ENCODE measurements at places on chromosomes 7 and 10.

- DNase-seq = no peak
- H3K4me3 ChIP-seq = no peak overlapping the region
- H3K4me1 ChIP-seq = no peaks in the 10 kb centered on the region
- no peaks in the 10 kb centered on the region for H3K27me3 ChIP-seq
- H3K27ac ChIP-seq = no peak overlapping the region
These were observed 37.9 kb downstream of the BAMBI start for GRCh38 chr10:28715246-28715645.

DNA sequence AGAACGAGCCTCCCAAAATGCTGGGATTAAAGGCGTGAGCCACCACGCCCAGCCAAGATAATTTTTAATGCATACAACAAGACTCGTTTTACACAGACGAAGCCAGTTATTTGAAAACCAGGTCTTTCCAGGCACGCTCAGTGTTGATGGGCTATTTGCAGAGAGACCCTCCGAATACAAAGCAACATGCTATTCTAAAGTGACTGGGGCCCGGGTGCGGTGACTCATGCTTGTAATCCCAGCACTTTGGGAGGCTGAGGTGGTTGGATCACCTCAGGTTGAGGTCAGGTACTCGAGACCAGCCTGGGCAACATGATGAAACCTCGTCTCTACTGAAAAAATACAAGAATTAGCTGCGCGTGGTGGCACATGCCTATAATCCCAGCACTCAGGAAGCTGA, 795 bp upstream of the AZGP1 start:
- H3K27me3 ChIP-seq = no peaks in the 10 kb centered on the region
- H3K36me3 ChIP-seq = no peaks in the 10 kb centered on the region
- no peak overlapping the region for H3K4me3 ChIP-seq
- no peak for DNase-seq
- H3K4me1 ChIP-seq = peaks cover 6% of the 10 kb centered on the region
- no peak overlapping the region for H3K27ac ChIP-seq

GRCh38 chr10:122546242-122546641, 14.3 kb upstream of the DMBT1 start:
- peaks cover 17% of the 10 kb centered on the region for H3K4me1 ChIP-seq
- no peaks in the 10 kb centered on the region for H3K27me3 ChIP-seq
- H3K4me3 ChIP-seq = no peak overlapping the region
- H3K36me3 ChIP-seq = no peaks in the 10 kb centered on the region
- no peak for DNase-seq

DNA sequence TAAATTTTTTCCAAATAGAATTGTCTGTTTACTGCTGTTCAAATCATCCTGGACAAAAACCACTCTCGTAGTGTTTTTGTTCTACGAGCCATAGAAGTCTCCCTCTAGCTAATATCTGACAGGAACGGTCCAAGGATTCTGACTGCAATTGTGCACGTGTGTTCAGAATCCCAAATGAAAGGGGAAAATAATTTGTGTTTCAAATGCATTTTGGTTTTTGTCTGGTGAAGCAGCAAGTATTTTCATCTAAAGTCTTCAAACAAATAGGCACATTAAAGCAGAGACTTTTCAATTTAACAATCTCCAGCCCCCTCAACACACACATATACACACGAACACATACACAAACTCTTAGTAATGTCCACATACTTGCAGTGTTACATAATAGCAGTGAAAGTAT, 475 bp downstream of the NEUROD6 start:
- peaks cover 4% of the 10 kb centered on the region for H3K27me3 ChIP-seq
- no peaks in the 10 kb centered on the region for H3K4me1 ChIP-seq
- no peaks in the 10 kb centered on the region for H3K36me3 ChIP-seq
- H3K27ac ChIP-seq = no peak overlapping the region
- no peak overlapping the region for H3K4me3 ChIP-seq

- DNase-seq = no peak
- H3K27ac ChIP-seq = no peak overlapping the region
- peaks cover 19% of the 10 kb centered on the region for H3K27me3 ChIP-seq
- no peaks in the 10 kb centered on the region for H3K36me3 ChIP-seq
These were observed 181.0 kb upstream of the AGK start for GRCh38 chr7:141370178-141370577.
